ENCODE measurements at places on chromosomes 1 and 21.

GRCh38 chr1:41274752-41275545 lies 32.8 kb upstream of the SCMH1 start:
- no peak for DNase-seq

GRCh38 chr1:59446257-59446901 lies 149.5 kb downstream of the FGGY start:
- DNase-seq = peak; percentile 79

DNA sequence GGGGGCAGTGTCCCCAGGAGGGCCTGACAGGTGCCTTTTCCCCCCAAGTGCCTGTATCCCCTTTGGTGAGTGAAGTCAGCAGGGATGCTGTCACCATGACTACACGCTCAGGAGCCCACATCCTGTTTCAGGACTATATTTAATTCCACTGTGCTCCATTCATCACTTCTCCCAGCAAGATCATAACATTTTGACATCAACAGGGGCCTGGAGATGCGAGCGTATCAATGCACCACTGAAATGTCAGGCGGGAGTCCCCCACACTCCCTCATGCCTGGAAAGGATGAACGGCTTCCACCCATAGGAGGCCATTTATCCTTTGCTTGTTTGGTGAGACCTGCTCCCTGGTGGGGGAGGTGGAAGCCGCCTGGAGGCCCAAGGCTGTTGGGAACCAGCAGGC lies 119.1 kb downstream of the PTPRU start:
- no peak for DNase-seq

GRCh38 chr1:54857141-54857540 lies 29.9 kb downstream of the DHCR24 start:
- DNase-seq = no peak

- DNase-seq = peak; percentile 67
Observed at GRCh38 chr1:2556678-2557481, 709 bp downstream of the TNFRSF14 start.

DNA sequence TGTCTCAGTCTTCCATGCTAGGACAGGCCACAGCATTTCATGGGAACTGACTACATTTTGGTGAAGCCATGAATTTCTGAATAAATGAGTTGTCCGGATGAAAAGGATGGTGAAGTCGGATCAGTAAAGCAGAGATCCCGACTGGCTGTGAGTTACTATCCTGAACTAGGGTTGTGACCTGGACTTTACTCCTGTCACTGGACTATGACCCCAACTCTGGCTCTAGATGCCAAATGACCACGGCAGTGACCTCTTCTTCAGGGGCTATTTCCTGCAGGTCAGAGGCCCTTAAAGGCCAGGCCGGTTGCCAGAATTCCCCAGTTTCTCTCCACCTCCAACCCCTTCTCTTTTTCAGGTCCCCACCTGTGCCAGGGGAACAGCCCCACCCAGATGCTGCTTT lies 1.7 kb upstream of the NECTIN4 start:
- no peak for DNase-seq

GRCh38 chr1:91651243-91651642 lies 150.6 kb downstream of the CDC7 start:
- no peak for DNase-seq

GRCh38 chr1:234975941-234976860 lies 152.4 kb downstream of the TOMM20 start:
- DNase-seq = peak; percentile 35

- no peak for DNase-seq
Observed at GRCh38 chr1:217342105-217342504, 288.8 kb downstream of the GPATCH2 start.

DNA sequence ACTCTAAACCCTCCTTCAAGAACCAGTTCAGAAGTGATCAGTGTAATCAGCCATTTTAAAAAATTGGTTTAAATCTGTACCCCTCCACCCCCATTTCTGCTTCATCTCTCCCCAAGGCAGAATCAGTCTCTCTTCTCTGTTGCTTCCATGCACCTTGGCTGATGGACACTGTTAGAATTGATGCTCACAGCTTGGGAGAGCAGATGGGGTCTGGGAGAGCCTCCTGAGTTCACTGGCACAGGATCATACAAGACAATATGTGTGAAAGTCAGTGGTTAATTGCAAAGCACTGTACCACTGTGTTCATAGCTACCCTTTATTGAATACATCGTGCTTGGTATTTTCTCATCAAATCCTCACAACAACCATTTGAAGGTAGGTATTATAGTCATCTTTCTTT lies 140.9 kb downstream of the ROR1 start:
- DNase-seq = no peak

- peak; percentile 70 for DNase-seq
Observed at GRCh38 chr1:26538480-26539412, 9.2 kb downstream of the RPS6KA1 start.

DNA sequence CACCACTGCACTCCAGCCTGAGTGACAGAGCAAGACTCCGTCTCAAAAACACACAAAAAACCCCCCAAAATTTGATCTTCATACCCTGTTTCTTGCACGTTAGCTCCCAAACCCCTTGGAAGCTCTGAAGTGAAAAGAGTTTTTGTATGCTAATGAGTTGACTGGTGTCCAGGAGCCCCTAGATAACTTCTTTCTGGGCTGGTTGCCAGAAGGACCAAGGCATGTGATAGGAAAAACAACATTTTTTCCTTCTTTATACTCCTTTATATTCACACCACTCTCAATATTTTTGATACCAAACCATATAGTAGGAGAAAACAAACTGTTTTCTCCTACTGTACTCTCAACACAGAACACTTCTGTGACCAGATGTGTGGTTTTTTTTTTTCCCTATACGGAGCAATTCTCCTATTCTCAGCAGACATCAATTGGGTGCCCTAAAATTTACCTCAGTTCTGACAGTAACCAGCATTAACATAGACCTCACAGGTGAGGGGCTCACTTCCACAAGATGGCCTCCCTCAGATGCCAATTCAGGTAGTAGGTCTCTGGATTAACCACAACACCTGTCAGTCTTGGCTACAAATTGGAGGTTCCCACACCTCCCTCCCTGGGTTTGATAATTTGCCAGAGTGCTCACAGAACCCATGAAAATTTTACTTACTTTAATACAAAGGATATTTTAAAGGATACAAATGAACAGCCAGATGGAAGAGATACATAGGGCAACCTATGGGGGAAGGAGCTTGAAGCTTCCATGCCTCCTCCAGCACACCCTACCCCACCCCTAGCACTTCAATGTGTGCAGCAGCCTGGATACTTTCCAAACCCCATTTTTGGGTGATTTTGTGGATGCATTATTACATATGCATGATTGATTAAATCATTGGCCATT lies 25.6 kb downstream of the ZYG11B start:
- DNase-seq = peak; percentile 65

GRCh38 chr1:55244476-55245099 lies 29.4 kb upstream of the USP24 start:
- DNase-seq = peak; percentile 83

DNA sequence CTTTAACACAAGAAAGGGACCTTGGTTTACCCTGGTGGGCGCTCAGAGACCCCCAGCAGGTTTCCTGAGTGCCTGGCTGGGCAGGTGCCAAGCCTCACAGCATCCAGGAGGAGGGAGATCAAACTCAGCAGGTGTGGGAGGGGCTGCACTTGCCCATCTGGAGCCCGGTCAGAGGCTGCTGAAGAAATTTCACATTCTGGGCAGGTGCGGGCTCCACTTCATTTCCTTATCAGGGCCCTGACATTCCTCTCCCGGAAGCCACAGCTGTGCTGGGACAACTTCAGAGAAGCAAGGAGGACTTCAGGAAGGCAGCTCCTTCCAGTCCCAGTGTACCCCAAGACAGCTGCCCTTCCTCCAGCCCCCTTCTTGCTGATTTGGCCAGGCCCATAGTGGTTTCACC lies 82.9 kb downstream of the ITPKB start:
- DNase-seq = no peak

DNA sequence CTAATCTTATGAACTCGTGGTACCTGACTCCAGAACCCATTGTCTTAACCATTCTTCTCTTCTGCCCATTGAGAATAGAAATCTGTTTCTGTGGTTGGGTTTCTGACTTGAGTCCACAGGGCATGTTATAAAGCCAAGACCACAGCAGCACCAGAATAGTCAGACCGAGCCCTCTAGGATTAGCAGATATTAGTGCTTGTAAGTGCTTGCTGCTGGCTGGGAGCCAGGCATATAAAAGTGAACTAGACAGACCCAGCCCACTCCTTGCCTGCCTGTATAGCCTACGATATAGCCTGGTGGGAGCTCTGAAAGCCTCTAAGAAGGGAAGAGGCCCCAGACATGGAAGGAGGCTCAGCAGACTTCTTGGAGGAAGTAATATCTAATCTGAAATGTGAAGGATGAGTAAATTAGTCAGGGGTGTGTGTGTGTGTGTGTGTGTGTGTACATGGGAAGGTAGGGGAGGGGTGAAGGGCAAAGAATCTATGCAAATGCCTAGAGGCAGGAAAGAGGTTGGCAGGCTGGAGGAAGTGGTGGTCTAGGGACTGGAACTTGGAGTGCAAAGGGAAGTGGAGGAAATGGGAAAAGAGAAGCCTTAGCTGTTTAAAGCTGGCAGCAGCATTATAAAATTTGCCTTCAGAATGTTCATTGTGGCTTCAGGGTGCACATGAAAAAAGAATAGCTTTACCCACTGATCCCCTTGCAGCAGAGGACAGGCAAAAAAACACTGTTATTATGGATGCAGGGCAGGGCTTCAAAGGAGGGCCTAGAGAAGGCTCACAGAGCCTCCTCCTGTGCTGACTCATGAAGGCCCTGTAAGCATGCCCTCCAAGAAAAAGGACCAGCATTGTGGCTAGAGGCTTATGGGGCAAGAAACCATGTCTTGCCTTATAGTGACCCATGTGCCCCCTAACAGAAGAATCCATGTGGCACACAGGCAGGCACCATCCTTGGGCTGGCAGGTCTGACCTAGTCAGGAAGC lies 169.2 kb downstream of the LMX1A start:
- DNase-seq = no peak

Measured in OCI-M1 (cell line).